Activated T-cell treated with anti-CD3 and anti-CD28 coated beads for 48 hours (primary cell): ENCODE measurements at places on chromosomes 1 and 21.

DNA sequence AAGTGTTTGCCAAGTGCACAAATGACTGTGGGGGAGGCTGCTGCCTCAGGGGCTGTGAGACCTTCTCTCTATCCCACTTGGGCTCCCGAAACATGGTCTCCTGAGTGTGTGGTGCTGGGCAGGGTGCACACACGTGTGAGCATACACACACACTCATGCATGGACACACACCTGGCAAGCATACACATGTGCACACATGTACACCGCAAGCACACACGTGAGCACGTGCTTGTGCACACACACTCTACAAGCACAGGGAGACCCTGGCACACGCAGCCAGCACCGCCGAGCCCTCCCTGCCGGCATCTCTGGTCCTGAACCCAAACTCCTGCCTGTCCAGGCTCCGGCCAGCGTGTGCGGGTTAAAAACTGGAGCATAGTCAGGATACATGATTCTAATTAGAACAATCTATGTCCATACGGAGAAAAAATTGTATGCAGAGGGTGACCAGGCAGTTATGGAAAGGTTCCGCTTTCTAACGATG, 79.4 kb upstream of the TTC34 start:
- no peak for DNase-seq

GRCh38 chr1:50559421-50559820, 136.2 kb upstream of the DMRTA2 start:
- DNase-seq = no peak

DNA sequence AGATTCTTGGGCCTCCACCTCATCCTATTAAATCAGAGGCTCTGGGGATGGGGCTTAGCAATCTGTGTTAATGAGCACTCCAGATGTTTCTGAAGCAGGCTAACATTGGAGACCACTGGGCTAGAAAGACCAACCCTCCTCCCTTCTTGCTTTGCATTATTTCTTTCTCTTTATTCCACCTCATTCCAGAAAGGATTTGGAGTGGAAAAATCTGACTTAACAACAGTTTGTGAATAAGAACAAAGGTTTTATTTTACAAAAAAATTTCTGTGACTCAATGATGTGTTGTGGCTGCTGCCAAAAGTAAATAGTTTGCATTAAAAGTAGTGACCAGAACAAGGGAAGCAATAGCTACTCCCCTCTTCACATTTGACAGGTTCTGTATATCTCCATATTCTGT, 79.4 kb downstream of the TGFB2 start:
- no peak for DNase-seq

DNA sequence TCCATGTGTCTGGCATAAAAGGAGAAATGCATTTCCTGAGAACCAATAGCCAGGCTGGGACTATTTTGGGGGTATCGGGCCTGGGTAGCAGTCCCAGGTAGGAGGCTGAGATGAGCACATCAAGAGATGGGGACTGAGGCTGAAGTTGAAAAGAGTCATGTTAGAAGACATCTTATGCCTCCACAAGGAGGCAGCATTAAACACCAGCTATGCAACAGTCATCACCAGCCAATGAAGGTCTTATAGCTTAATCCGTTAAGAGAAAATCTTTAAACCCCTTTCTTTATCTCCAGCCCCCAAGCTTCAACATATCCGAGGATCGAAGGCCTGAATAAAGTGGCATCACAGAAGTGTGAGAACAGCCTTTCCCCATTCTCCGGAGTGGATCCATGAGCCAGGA, 640.7 kb upstream of the PTBP2 start:
- no peak for DNase-seq

- DNase-seq = no peak
These were observed 9.3 kb downstream of the ATP1A2 start for GRCh38 chr1:160124705-160125478.

DNA sequence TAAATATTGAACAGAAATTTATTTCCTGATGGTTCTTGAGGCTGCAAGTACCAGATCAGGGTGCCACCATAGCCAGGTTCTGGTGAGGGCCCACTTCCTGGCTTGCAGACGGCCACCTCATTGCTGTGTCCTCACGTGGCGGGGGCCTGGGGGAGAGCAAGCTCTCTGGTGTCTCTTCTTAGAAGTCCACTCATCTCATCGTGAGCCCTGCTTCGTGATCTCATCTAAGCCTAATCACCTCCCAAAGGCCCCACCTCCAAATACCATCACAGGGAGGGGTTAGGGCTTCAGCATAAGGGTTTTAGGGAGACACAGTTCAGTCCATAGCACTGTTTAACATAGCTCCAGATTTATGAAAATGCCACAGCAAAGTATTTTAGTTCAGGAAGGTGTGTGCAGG, 119.7 kb downstream of the PRDM2 start:
- DNase-seq = no peak

- DNase-seq = no peak
These were observed 71.2 kb downstream of the DPYD start for GRCh38 chr1:97849345-97850340.

- DNase-seq = no peak
These were observed 4.3 kb downstream of the EPS15 start for GRCh38 chr1:51514733-51515132.

GRCh38 chr1:82837766-82838465, 1037.2 kb downstream of the ADGRL2 start:
- no peak for DNase-seq

DNA sequence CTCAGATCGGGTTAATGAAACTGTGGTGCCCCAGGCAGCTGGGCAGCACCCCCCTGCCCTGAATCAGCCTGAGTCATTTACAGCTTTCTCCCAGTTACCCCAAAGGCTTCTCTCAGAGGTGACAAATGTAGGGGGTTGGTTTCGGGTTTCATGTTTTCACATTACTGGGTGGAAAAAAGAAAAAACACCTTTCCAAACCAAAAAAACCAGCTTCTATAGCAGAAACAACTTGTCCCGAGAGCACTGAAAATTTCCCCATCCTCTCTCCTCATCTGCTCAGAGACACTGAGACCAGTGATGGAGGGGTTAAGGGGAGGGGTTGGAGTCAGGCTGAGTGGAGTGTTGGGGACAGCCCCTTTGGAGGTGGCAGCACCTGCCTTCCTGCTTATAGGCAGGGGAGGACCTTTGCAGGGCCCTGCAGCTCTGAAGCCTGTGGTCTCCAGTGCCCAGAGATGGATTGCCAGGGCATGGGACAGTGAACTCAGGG, 15.6 kb downstream of the UTP11 start:
- peak; percentile 69 for DNase-seq

GRCh38 chr1:240091614-240092300, at the start of gene FMN2:
TSS of gene FMN2 (plus strand) at chr1:240091883. CDS start at chr1:240092110, 227 bp downstream.
- no peak for DNase-seq
